ENCODE measurements at places on chromosomes 1 and 21.
A peak's percentile ranks its signal among the peaks of the same experiment; 100 is the strongest.

DNA sequence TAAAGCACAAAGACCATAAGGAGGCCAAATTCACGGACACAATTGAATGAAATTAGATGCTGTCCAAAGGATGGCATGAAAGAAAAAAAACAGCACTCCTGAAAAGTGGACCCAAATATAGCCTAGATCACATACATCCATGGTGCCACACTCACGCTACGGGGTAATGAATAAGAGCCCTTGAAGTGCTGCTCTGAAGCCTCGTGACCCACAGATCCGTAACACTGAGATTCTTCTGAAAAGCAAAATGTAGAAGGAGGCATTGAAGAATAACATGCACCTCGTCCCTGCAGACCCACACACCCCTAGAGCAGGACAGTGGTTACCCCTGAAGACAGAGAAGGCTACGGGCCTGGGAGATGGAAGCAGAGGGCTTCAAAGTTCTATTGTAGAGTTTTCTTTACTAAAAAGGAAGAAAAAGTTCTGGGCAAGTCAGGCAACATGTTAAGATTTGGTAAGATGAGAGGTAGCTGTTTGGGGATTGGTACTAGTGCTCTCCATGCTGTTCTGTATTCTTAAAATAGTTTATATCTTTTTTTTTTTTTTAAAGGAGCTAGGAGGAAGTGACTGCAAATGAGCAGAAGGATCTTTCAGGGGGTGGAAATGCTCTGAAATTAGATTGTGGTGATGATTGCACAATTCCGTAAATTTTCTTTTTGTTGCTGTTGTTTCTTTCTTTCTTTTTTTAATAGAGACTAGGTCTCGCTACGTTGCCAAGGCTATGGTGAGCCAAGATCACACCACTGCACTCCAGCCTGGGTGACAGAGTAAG lies 4.1 kb upstream of the ITGB2 start:
- DNase-seq: no peak

DNA sequence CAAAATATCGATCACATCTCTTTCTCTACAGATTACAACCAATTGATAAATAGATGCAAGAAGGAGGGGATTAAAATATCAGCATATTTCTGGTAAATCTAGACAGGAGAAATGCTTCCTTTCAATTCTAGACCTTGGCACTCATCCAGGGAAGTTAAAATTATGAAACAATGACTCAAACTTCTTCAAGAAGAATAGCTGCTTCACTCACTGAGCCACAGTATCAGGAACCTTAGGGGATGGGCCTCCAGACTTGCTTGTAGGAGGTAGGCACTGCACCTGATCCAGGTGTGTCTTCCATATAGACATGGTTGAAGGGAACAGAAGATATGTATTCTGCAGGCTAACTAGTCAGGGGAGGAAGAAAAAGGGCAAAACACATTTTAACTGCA lies 9.8 kb downstream of the SLAMF7 start:
- DNase-seq: no peak

- DNase-seq: no peak
Observed at GRCh38 chr21:20591284-20591683, 406.9 kb upstream of the NCAM2 start.

DNA sequence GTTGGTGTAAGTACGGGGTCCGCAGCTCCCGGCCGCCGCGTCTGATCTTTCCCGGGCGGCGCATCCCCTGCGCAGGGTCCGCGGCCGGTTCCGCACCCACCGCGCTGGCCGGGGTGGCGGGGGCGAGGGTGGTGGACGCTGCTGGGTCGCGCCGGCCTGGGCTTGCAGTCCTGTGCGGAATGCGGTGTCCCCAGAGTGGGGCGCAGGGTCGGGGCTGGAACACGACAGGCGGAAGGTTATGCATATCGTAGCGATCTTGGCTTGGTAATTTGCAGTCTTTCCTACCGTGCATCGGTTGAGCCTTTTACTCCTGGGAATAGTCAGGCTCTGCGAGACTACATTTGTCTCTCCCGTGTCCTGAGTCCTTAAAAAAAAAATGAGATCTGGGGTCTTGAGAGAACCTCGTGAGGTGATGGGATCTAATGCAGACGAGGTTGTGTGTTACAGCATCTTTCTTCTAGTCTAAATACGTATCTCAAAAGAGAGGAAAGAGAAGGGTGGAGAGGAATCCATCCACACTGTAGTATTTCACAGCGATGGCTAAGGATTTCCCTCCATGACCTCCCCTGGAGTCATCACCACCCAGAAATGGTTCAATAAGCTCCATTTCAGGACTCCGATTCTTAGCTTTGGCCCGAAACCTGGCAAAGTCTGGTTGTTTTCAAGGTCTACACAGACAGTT lies 572 bp downstream of the ATP1B1 start:
- DNase-seq: no peak

GRCh38 chr1:43232074-43232473 lies 37.7 kb upstream of the TMEM125 start:
- no peak for DNase-seq

DNA sequence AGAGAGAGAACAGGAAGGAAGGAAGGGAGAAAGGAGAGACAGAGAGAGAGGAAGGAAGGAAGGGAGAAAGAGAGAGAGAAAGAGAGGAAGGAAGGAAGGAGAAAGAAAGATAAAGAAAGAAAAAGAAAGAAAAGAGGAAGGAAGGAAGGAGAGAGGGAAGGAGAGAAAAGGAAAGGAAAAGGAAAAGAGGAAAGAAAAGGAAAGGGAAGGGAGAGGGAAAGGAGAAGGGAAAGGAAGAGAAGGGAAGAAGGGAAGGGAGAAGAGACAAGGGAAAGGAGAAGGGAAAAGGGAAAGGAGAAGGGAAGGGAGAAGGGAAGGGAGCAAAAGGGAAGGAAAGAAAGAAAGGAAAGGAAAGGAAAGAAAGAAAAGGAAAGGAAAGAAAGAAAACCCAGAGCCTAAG lies 404.6 kb downstream of the DISC1 start:
- no peak for DNase-seq

- DNase-seq: no peak
Observed at GRCh38 chr1:231385416-231385748, 36.7 kb downstream of the EGLN1 start.

GRCh38 chr1:223129229-223129901 lies 13.7 kb downstream of the TLR5 start:
- peak; percentile 44 for DNase-seq
